ENCODE measurements at places on chromosomes 7 and 10.

GRCh38 chr7:149727053-149727898 is 46.1 kb downstream of the ZNF467 start:
- DNase-seq: no peak

DNA sequence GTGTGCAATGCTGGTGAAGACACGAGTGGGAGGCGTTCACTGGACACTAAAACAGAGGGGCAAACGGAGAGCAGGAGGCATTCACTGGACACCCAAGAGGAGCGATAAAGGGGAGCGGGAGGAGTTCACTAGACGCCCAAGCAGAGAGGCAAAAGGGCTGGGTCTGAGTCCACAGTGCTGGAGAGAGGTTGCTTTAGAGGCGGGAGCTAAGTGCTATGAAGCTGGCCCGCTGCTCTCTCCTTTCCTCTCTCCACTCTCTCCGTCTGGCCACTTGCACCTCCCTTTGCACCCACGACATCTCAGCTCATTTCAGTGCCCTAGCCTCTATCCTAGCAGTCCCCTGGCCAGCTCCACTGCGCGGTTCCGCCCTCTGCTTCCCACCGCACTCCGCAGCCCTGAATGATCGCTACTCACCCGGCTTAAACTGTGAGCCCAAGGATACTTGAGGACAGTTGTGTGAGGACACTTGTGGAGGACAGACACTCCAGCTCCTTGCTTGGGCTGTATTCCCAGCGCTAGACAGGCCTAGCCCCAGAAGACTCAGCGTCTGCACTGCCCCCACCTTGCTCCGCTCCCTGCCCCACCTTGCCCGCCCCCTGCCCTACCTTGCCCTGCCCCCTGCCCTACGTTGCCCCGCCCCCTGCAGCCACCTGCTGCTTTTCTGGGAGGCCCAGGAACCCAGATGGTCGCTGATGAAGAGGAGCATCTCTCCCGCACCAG is 78.8 kb upstream of the CPXM2 start:
- no peak for DNase-seq

- DNase-seq: no peak
Observed at GRCh38 chr10:124300224-124300623, 118.5 kb downstream of the OAT start.

DNA sequence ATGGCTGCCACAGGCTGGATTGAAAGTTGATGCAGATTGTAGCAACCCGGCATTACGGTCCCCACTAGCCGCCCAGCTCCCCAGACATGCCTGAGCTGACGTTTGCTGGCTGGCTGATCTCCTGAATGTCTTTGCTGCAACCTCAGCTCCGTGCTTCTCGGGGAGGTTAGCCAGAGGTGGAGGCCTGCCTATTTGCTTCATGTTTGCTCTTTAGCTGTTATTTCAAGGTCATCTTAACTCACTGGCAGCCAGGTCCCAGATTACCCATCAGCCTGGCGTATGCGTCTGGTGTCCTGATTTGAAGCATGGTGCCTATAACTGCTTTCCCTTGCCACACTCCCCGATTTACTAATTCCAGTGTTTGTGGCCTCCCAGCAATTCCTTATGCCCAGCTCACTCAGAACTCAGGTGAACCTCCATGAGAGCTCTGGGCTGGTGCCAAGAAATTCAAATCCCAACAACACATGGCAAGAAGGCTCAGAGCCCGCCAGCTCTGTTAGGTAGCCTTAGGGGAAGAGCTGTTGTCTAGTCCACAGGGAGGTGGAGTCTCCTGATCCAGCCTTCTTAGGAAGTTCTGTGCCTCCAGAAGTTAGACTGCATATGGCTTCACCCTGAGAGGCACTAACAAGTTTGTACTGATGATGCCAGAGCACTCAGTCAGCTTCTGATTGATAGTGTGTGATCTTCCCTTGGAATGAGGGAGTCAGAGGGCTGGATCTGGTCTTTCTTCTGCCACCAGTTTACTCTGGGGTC is 69.7 kb upstream of the EXOC4 start:
- no peak for DNase-seq

DNA sequence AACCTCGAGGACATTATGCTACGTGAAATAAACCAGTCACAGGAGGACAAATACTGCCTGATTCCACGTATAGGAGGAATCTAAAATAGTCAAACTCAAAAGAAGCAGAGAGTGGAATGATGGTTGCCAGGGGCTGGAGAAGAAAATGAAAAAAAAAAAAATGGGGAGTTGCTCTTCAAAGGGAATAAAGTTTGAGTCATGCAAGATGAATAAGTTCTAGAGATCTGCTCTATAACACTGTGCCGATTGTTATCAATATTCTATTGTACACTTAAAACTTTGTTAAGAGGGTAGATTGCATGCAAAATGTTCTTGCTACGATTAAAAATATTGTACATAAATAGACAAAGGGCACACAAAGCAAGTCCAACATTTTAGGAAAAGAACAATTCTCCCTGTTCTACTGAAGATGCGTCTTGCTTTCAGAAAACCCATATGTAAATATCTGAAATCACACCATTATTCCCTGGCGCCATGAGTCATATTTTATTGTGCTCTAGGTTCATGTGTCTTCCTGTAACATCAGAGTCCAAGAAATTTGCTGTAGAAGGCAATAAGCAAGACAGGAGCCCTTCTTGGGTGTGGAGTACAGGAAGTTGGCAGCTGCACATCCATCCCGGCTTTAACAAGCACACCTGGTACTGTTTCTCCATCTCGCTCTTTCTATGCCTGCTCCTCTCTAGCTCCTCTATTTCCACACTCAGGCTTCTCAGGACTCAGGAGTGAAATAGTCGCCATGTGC is 145.9 kb downstream of the GFRA1 start:
- no peak for DNase-seq

DNA sequence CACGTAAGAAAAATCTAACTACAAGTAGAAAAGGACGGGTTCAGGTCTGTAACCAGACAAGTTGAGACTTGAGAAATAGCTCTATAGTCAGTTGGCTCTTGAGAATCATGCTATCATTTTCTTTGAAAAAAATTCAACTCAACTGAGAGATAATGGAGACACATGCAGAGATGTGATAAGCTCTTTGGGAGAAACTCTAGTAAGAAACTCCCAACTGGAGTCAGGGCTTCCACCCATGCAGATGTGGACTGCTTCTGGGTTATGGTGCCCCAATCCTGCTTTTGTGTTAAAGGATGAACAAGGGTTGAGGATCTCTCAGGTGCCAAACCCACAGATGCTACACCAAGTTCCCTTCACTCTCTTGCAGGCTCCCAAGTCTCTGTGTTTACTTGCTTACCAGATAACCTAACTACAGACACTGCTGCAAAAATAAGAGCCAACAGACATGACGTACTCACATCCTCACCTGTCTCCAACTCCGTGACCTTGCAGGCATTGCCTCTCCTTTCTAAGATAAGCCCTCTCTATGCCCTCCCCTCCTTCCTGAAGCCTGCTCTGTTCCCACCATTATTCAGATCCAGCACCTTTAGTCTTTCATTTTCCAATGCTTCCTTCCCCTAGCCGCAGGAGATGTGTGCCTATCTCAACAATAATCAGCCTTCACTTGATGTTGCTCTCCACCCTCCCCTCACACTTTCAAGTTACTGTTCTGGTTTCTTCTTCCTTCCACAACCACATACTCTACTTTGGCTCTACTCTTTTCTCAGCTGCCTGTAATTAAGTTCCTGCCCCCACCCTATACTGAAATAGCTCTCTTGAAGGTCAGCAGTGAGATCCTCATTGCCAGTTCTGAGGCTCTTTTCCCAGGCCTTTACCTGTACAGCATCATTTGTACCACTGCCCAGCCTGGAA is 130.0 kb downstream of the ICA1 start:
- no peak for DNase-seq

DNA sequence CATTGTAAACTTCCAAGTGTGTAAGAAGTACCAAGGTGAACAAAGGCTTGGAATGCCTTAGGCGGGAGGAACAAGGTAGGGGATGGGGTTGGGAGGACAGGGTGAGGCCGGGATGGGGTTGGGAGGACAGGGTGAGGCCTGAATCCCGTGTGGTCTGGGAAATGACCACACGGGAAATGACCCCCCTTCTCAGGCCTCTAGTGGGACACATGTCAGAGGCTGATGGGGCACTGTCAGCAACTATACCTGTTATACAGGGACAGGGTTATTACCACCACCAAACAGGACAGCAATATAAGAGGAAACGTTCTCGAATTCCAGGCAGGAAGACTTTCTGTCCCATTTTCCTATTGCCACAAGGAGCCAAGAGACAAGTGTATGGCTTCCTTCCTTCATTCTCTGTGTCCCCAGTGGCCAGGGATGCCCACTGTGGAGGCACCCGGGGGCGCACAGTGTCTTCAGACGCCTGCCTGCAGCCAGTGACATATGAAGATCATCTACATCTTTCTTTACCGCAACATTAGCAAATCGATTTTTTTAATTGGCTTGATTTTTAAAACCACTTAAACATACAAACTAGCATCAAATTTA is 1.3 kb downstream of the MKI67 start:
- DNase-seq: no peak

- no peak for DNase-seq
Observed at GRCh38 chr7:18895456-18895855, 222.0 kb downstream of the TWIST1 start.

- DNase-seq: no peak
Observed at GRCh38 chr7:269721-270120, 20.2 kb upstream of the FOXL3 start.

- DNase-seq: no peak
Observed at GRCh38 chr10:18955061-18955460, 93.5 kb upstream of the MALRD1 start.

DNA sequence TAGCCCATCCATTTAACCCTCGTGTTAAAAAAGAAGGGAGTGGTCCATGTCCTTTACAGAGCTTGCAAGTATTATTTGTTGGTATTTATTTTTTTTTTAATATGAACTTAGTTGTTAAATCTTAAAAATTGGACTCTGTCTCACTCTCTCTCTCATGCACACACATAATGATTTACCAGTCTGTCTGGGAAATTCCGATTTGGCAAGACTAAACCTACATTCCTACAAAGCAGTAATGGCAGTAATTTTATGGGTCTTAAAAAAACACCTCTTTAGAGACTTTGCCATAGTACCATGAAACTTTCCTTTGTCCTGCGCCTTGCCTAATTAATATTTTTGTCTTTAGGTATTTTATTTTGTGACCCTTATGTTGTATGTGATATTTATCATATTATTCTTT is 239.5 kb upstream of the PPP1R3A start:
- no peak for DNase-seq

- no peak for DNase-seq
Observed at GRCh38 chr10:80750268-80750667, 212.6 kb downstream of the SH2D4B start.

DNA sequence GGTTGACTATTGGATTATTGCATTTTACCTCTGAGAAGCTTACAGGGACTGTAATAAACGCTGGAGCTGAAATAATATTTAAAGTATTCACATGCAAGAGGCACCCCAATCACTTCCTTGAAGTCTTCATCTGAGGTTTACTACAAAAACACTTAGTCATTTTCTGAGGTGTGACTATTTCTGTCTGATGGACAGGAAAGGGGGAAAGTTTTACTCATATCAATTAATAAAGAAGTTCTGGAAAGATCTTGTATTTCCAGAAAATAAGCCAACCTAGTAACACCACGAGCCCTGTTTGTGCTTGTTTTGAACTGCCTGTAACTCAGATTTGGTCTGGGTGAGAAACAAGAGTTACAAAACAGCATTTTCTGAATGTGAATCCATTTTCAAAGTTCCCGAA is 63.9 kb upstream of the PRKCQ start:
- no peak for DNase-seq

DNA sequence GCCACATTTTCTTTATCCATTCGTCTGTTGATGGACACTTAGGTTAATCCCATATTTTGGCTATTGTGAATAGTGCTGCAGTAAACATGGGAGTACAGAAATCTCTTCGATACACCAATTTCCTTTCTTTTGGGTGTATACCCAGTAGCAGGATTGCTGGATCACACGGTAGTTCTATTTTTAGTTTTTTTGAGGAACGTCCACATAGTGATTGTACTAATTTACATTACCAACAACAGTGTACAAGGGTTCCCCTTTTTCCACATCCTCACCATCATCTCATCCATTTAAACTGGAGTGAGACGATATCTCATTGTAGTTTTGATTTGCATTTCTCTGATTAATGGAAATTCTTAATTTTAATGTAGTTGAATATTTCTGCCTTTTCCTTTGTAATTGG is 19.3 kb downstream of the VKORC1L1 start:
- no peak for DNase-seq

DNA sequence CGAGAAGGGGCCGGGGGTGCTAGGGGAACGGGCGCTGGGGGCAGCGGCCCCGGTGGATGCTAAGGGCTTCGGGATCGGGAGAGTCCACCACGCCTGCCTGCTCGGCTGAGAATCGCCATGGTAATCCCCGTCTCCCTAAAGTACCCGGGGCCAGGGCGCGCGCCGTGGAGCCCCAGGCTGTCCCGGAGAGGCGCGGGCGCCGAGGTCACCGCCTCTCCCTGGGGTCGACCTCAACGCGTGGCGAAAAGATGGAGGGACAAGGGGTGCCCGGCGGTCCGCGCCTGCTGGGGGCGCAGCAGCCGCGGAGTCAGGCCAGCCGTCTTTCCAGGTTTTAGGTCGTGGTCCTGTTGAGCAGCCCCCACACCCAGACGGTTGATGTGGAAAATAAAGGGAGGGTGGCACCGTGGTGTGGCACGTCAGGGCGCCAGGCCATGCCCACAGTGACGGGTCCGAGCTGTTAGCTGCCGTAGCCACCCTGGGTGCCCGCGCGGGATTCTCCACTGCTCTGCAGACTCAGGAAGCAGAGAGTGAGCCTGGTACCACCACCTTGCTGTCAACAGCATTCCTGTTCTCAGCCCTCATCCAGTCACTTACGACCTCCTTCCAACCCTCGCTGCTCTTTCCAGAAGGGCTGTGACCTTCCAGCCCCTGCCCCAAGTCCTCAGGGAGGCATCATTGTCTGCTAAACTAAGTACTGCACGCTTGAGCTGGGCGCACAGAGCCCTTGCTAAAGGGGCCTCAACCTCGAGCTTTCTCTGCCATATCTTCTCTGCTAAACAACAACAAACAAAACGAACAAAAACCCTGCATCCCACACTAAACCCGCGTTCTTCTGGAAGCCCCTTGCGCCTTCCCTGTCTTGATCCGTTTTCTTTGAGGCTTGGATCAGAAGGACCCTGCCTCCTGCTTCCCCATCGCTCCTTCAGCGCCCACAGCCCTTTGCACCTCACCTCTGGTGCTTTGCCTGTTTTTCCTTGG is 666 bp downstream of the SMKR1 start:
- no peak for DNase-seq

DNA sequence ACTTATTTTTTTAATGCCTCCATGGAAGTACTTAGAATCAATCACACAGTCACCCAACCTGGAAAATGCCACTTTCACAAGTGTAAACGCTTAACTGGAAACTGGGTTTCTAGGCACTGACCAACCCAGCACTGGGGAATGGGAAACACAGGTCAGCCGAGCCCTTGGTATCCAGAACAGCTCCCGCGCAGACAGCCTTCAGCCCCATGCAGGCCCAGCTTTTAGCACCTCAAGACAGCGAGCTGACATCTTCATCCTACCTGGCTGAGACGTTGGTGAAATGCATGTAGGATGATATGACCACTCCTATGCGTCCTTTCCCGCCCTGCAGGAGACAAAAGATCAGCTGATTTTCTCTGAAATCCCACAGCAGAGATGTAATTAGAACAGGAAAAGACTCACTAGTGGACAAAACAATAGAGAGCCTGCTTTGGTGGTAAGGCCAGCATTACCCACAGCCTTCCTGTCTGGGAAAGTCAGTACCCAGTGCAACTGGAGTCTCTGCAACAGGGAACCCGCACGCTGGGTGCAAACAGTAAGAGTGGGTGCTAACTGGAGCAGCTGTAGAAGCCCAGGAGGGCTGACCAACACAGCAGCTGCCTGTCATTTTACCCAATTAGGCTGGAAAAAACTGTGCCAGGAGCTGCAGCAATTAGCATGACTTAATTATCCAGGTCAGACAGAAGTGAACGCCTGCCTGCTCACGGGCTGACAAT is 153.7 kb downstream of the TNS3 start:
- no peak for DNase-seq
